ENCODE measurements at places on chromosomes 6 and 20.

DNA sequence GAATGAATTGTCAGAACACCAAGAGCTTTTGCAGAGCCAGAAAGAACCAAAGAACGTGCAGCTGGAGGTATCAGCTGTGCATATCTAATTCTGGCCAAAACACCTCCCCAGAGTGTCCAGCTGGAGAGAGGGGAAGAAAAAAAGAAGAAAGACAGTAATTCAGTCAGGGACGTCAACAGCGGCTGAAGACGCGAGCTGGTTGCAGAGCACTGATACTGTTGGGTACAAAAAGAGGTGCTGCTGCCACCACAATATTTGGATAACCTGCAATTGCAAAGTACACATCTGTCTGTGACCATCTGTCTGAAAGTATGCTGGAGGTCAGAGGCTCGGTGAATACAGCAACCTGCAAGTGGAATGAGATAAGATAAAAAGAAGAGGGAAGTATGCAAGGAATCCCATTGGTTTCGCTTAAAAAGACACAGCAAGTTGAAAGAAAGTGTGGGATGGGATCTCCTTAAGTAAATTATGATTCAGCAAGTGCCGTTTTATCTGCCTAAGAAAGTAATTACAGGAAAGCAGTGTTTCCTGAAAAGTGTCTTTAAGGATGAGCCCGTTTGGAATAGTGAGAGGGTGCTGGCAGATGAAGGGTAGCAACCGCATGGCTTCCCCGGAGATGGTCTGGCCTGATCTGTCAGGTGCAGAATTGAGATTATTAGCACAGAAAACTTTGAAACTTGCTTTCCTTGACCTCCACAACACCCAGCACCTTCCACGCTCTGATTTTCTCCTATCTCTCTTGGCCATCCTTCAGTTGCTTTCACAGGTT is 189.9 kb upstream of the PRDM1 start:
- DNase-seq: no peak

- DNase-seq: no peak
Measured at GRCh38 chr6:82484001-82484400, 120.4 kb downstream of the TPBG start.

GRCh38 chr20:58094160-58094559 is 134.3 kb downstream of the ANKRD60 start:
- no peak for DNase-seq

DNA sequence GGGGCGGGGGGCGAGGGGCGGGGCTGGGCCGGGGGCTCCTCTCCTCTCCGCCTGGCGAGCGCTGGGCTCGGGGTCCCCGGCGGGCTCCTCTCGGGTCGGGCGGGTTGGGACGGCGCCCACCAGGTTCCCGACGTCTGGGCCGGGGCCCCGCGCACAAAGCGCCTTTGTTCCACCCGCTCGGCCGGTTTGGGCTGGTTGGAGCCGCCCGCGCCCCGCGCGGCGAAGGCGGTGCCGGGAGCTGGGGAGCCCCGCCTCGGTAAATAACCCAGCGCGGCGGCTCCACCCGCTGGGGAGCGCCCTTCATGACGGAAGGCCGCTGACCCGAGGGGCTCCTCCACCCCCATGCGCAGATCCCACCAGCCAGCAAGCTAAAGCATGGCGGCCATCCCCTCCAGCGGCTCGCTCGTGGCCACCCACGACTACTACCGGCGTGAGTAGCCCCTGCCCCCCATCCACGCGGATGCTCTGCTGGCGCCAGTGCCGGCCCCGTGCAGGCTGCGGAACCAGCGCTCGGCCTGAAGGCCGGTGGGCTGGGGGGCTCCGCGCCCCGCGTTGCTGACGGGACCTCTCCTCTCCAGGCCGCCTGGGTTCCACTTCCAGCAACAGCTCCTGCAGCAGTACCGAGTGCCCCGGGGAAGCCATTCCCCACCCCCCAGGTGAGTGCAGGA is 503 bp downstream of the PPDPF start:
- peak; percentile 84 for DNase-seq

GRCh38 chr6:167119670-167120582 is 3.0 kb upstream of the CCR6 start:
- DNase-seq: peak; percentile 38

DNA sequence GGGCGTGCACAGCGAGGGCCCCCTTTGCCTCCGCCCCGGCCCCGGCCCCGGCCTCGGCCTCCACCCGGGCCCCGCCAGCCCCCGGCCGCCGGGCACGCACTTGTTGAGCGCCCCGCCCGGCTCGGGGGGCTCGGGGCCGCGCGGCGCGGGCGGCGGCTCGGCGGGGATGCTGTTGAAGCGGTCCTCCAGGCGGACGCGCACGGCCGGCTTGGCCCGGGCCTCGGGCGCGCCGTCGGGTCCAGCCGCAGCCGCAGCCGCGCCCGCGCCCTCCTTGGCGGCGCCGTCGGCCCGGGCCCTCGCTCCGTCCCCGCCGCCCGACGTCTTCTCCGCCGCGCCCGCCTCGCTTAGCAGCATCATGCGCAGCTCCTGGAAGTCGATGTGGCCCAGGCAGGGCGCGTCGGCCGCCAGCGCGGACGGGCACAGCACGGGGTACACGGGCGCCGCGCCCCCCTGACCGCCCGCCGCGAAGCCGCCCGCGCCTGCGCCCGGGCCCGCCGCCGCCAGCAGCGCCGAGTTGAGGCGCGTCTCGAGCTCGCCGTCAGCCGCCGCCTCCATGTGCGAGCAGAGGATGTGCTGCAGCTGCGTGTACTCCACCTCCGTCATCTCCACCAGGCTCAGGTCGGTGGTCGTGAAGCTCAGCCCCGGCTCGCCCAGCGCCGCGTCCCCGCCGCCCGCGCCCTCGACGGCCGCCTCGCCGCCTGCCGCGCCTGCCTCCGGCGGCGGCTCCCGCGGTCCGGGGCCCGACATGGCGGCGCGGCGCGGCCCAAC is 514 bp downstream of the TCFL5 start:
- peak; percentile 54 for DNase-seq

- no peak for DNase-seq
Measured at GRCh38 chr6:73774311-73774774, 78.3 kb downstream of the CD109 start.

All from activated CD8-positive, alpha-beta T cell treated with anti-CD3 and anti-CD28 coated beads, Interleukin-2, amount 10 ng/mL, durations not matched to agents 7 days and 5 days (primary cell).